ENCODE measurements at places on chromosomes 12 and 14. TPM values are rescaled to one million over a fixed set of nuclear protein-coding genes. Genes with fewer than 3 reads are reported as not detected.

DNA sequence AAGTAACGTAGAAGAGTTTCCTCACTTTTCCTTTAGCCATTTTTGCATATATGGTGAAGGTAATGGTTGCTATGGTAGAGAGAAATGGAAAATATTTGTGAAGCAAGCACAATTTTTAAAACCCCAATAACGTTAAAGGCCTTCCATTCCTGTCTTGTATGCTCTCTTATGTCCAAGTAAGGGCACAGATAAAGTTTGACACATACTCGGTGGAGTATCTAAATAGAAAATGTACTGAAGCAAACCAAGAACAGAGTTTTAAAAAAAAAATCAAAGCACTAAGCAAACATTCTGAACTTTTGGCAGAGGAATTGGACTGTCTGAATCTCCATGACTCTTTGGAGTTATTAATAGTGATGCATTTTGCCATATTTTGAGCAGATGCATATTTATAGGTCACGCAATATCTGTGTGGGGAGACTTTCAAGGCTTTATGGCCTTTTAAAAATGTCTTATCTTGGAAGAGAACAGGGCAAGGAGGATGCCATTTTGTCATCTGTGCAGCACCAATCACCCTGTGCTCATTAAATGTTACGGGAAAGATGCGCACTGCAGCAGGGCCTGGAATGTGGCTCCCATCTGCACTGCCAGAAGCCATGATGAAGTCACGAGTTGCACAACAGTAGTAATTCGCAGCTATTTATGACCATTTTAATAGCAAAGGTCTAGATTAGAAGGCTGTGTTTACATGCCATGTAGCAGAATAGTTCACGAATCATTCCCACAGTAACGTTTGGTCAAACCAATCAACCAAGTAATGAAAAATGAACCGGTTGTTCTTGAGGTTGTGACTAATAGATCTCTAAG is 23.3 kb upstream of the AMIGO2 start:
- peak; percentile 68 for DNase-seq

GRCh38 chr14:31947680-31948595 is 129.2 kb upstream of the ARHGAP5 start:
- no peak for DNase-seq

- DNase-seq, result no peak
Observed at GRCh38 chr14:75457648-75458165, 29.9 kb downstream of the JDP2 start.

DNA sequence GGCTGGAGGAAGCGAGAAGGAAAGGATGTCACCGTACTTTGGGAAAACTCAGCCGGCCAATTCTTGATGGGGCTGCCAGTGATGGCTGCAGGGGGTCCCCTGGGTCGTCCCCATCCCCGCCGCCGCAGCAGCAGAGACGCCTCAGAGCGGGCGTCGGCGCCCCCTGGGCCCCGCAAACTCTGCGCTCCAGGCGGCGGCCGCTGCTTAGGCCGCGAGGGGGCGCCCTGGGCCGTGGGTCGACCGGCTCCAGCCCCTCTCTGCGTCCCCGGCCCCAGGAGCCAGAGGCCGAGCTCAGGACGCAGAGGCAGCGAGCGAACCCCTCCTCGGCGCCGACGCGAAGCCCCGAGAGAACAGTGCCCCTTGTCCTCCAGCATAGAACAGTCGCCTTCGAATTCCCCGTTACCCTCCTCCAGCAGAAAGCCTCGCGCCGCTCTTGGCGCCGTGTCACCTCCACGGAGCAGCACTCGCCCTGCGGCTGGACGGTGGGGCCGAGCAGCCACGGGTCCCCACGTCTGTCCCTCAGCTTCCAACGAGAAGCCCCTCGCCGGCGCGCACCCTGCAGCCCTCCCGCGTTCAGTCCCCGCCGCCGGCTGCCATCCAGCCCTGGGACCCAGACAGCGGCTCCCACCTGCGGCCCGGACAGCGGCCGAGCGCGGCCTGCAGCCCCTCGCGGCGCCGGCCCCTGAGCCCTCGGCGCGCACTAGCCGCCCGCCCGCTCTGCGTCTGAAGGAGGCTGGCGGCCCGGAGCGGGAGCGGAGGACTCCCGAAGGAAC is 106.6 kb downstream of the PRICKLE1 start:
- peak; percentile 49 for DNase-seq

- DNase-seq, result peak; percentile 28
Observed at GRCh38 chr12:22709292-22709691, 84.3 kb downstream of the ETNK1 start.

GRCh38 chr14:37201724-37202123 is 4.0 kb downstream of the MIPOL1 start:
- no peak for DNase-seq

- no peak for DNase-seq
Observed at GRCh38 chr12:26830363-26830762, 2.6 kb downstream of the ITPR2 start.

DNA sequence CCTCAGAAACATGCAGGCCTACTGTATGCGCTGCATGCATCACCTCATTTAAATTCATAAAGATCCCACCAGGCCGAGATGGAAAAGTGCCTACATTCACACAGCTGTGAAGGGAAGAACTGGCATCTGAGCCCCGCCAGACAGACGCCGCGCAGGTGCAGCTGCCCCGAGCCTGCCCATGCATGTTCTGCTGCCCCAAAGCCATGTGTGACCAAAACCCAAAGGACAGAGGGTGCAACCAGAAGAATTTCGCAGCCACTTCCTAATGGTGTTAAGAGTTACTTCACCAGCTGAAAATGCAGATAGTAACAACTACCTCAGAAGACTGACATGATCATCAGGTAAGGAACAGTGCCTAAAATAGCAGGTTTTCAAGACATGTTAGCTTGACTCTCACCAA is 13.5 kb upstream of the KRT8 start:
- DNase-seq, result no peak

GRCh38 chr14:73264080-73264884 is 27.0 kb downstream of the PAPLN start:
- no peak for DNase-seq

DNA sequence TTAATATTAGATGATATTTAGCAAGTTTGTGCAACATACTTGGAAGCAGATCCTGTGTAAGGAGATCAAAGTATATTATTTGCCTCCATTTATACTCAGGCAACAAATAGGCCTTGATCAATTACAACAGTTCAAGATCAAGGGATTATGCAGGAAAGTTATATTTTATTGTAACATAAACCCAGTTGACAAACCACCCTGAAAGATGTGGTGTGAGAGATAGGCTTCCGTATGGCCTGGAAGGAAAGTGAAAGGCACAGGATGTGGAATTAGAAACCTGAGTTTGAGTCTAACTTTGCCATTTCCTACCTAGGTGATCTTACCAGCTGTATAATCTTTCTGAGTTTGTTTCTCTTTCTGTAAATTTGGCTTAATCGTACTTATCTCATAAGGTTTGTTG is 284.1 kb downstream of the BMP4 start:
- no peak for DNase-seq

DNA sequence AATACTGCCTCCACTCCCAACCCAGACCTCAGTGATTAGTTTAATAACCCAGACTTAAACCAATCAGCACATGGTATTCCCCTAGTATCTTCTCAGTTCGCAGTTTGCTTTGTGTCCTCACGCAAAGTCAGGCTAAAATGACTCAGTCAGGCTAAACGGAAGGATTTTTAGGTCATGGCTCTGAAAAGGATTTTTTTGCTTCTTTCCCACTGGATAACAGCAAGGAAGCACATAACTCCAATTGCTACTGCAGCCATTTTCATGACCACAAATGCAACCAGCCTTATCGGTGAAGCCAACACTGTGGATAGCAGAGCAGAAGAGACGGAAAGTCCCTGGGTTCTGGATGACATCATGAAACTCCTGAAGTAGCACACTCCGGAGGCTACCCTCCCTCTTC is 67.7 kb downstream of the ZC3H14 start:
- DNase-seq, result peak; percentile 81

DNA sequence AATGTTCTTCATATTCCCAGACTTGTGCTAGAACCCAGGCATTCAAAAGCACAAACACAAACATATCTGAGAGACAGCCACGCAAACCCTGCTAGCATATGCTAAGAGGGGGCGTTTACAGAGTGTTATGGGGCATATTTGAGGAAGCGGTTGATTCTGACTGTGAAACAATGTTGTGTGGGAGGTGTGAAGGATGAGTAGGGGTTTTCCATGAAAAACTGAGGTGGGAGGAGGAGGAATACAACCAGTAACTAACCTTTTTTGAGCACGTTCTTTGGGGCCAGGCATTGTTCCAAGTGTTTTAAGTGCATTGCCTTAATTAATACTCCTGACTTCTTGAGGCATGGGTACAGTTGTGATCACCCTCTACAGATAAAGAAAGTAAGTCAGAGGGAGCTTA is 499.5 kb downstream of the AACS start:
- DNase-seq, result no peak

DNA sequence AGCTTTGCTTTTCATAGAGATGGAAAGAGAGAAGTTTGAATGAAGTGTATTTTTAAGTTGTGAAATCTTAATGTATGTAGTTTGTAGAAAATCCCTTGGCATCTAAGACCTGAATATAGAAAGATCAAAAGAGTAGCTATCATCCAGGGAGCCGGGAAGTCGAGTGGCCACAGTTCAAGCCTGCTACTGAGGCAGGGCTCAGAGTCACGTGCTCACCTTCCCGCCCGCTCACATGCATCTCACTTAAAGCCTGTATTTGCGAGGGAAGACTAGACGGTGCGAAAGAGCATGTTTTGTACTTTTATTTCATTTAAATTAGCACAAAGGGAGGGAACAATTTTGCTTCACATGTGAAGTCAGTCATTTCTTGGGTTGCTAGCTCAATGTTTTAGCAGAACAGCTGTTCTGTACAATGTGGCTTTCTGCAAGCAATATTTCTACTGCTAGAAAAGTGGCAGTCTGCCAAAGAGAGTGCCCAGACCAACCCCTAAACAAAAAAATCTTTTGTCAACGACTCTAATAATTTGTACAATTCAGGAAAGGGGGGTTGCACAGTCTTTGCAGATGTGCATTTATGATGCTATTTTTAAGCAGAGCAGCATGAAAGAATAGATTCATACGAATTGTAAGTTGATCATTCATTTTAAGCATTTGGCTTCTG is 290.7 kb downstream of the NPAS3 start:
- DNase-seq, result peak; percentile 36

DNA sequence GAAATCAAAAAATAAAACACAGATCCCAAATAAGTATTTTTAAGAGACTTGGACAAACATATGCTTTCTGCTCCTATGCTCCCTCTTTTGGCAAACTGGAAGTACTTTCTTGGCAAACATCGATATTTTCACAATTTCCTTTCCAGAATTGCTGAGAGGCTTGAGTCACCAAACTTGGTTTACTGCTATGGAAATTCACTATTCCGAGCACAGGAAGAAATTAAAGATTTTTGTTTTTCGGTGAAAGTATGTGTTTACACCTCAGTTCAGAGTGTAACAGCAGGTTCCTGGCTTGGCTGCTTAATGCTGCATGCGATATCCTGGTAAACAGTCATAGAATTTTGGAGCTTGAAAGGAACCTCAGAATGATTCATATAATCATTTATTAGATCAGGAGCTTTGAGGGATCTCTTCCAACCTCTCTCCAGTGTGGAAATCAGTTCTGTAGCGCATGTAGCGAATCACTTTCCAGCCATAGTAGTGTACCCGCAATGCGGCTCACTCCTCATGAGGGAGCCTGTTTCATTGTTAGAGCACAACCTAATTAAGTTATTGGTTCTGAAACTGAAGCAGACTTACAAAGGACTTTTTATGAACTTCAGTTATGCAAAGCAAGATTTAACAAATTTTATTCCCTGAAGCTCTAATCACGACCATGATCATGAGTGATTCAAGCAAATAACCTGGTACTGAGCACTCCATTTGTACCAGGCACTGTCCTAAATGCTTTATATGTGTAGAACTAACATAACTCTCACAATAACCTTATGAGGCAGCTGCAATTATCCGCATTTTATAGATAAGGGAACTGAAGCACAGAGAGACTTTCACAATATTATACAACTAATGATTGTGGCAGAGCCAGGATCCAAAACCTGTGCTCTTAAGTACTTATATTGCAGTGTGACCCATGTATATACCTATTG is 56.4 kb upstream of the ATP2A2 start:
- peak; percentile 76 for DNase-seq

DNA sequence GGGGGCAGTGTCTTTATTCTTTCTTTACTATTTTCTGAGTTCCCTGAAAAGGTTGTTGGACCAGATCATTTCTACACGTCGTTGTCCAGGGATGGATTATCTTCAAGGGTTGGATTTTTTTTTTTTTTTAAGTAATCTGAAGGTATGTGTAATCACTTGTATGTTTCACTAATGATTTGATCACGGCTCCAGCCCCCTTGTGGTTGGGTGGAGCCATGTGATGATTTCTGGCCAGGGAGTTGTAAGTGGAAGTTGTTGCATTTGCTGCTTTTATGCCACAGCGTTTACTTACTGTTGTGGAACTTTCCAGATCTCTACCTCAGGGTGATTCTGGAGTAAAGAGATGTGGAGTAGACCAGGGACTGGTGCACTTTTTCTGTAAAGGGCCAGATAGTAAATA is 390.3 kb downstream of the AACS start:
- no peak for DNase-seq

- DNase-seq, result no peak
Observed at GRCh38 chr12:65430006-65430405, 151.5 kb downstream of the MSRB3 start.

- peak; percentile 2 for DNase-seq
Observed at GRCh38 chr12:79298506-79298905, 392.3 kb downstream of the PAWR start.

DNA sequence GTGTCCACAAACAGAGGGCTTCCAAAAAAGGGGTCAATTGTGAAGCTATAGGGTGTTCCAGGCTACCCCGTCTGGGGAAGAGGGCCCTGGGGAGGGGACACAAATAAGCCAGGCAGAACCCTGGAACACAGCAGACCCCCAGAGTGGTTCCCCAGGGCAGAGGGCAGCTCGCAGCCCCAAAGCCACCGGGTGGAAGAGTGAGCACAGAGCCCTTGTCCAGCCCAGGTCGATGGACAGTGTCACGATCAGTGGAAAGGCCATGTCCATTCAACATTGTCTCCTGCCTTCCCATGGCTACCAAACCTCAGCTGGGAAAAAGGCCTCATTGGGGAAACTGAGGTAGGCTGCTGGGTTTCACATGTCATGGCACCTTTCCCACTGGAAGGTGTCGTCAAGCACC is 131.4 kb downstream of the DICER1 start:
- no peak for DNase-seq

DNA sequence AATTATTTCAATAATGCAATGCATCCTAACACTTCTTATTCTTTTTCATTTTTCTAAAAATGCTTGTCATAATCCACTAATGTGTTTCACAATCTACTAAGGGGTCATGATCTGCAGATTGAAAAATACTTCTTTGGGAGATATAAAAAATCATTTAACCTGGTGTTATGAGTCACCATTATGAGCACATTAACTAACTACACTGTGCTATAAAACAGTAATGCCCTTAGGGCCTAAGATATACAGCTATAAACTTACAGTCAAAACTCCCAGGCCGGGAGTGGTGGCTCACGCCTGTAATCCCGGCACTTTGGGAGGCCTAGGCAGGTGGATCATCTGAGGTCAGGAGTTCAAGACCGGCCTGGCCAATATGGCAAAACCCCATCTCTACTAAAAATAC is 14.2 kb downstream of the ATXN2 start:
- DNase-seq, result peak; percentile 13

The NKX2-1 gene
- total RNA-seq, result not detected

The RND1 gene
- total RNA-seq, result not detected

The OR4K13 gene
- not detected for total RNA-seq

The IL22 gene
- not detected for total RNA-seq

The TGFB3 gene
- 1.8 TPM for total RNA-seq

The CCT2 gene
- 315 TPM for total RNA-seq

The CYP27B1 gene
- 1.1 TPM for total RNA-seq

The MANSC1 gene
- total RNA-seq, result 8.5 TPM

The TAC3 gene
- total RNA-seq, result not detected

The ACTR10 gene
- total RNA-seq, result 88.8 TPM

Measured in RPMI7951 (cell line).